ENCODE measurements at places on chromosomes 2 and 18.

DNA sequence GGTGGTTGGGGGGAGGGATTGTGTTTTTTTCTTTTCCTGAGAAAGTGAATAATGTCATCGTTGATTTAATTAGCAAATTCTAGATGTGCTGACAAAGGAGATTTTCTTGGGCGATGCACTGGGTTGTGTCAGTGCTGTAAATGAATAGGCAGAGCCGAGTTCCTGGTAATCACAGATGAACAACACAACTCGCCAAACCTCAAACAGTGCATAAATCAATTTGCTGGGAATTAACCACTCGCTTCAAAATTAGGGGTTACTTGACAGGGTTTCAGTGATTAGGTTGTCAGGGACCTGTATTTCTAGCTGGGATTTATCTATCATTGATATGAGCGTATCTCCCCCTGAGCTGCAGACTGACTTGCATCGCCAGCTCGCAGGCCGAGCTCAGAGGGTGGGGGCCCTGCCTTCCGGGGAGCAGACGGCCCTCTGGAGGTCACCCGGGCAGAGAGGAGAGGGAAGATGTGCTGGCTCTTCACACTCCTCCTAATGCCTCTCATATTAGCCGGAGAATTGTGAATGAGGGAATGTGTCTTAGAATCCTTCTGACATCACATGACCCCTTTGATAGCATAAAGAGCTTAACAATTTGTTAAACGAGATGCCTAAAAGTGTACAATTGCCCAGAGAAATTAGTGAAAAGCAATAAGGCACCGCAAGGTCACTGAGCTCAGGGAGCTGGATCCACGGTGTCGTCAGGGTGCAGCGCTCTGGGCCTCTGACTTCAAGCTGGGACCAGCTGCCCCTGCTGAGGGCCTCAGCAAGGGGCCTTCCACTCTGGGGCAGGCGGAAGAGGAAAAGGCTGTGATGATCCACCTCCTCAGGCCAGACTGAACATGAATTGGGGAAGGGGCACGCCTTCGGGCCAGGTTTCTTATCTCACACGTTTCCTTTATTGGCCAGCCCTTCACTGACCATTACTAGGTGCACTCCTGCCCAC, 48.9 kb downstream of the SMIM21 start:
- no peak for DNase-seq

DNA sequence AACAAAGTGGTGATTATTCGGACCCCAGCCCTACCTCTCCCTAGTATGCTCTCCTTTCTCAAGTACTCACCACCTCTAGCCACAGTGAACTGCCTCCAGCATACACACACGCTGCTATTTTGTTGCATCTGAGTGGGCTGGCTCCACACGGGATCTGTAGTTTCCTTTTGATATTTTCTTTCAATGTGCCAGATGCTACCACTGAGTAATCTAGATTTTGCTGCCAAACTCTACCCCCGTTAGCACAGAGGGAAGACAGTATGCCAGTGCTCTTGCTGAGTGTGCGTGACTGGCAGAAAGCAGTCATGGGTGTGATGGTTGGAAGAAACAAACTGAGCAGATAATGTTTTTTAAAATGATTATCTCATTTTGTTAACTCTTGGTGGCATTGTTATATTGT, 11.6 kb downstream of the CFLAR start:
- no peak for DNase-seq

DNA sequence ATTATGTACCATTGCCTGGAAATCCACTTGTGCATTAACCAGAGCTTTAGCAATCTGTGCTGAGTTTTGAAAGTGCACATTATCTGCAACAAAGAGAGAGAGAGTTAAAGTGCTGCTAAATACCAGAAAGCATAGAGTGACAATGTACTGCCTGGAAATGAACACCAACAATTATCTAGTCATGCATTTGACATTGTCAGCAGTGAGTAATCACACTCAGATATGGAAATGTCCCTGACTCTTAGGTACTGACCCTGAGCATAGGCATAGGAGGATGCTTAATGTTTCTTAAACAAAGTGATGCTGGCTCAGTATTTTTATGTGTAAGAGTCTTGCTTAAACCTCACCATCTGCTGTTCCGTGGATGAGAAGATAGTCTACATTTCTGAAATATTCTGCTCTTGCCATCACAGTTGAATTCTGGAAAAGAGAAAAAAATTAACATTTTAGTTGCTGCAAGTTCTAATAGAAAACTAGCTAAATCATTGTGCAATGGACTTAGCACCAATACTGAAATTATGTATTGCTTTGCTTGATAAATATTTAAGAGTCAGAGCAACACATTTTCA, 20.8 kb upstream of the GCG start:
- no peak for DNase-seq

- DNase-seq = no peak
These were observed 123.3 kb downstream of the LTBP1 start for GRCh38 chr2:33069894-33070651.

DNA sequence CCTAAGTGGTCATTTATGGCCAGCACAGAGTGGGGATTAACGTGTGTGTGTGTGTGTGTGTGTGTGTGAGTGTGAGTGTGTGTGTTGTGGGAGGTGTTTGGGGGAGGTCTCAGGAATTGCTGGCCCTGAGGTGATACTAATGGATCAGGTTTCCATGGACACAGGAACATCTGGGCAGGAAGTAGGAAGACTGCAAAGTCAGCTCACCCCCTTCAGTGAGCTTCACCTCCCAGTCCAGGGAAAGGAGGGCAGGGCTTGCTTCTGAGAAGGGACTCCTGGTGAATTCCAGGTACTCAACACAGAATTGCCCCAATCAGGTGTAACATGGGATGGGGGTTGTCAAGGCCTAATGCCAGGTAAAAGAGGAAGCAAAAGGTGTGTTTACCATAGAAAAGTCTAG, 30.3 kb upstream of the IL1R1 start:
- no peak for DNase-seq

- DNase-seq = no peak
These were observed 1287.8 kb upstream of the TMEFF2 start for GRCh38 chr2:193482557-193482956.

DNA sequence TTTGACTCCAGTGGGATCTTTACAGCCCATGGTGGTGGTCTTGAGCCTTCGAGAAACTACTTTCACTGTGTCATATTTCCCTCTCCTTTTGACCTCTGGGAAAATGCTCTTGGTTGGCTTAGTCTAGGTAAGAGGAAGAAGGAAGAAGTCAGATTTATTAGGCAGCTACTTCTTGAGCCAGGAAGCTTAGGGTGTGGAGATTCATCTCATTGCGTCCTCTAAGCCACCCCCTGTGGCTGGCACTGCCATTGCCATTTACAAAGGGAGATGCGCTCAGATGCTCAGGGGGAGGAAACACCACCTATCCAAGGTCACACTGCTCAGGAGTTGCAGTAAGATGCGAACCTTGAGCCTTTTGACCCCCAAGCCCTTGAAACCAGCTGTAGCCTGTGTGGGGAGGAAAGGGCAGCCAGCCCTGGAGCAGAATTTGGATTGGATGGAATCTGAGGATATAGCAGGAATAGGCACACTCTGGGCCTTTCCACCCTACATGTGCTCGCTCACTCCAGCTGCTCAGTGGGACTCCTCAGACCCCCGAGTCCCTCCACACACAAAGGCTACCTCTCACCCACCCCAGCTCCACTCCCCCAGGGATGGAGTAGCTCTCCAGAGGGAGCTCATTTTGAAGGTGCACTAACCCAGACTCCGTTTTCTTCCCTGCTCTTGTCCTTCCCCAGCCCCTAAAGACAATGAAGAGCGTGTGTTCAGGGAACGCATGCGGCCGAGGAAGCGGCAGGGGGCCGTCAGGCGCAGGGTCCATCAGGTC, 321.3 kb upstream of the EPAS1 start:
- no peak for DNase-seq

Data from SIG-M5 (cell line).